ENCODE measurements at places on chromosomes 4 and X.

DNA sequence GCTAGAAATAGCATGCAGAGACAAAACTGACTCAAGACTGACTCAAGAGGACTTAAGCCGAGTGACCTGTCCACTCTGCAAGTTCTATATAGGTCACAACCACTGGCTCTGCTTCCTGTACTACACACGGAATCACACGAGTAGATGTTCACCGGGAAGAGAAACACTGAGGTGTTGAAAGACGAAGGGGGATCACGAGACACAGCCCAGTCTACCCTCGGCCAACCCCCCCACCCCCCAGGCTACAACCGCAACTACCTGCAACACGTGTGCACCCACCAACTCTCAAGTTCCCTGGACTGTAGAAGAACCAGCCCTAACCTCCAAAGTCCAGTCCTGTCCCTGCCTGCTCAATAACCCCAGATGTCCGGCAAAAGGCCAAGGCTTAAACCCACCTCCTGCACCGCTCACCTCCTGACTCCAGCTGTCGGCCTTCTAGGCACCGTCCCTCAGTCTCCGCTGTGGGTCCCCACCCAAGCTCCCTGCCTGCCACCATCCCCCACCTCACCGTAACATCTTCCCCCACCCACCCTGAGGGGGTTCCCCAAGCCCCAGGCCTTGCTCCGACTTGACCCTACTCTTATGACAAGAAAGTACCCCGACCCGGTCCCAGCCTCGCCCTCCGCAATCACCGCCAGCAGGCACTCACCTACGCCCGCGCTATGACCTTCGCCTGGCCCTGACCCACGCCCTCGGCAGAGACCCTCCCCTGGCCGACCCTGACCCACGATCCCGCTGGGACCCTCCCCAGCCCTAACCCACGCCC lies 739 bp downstream of the GAK start:
- DNase-seq = no peak

GRCh38 chr4:1345903-1346780 lies 866 bp upstream of the UVSSA start:
- DNase-seq = no peak

GRCh38 chrX:37378404-37378803 lies 29.2 kb downstream of the PRRG1 start:
- no peak for DNase-seq

DNA sequence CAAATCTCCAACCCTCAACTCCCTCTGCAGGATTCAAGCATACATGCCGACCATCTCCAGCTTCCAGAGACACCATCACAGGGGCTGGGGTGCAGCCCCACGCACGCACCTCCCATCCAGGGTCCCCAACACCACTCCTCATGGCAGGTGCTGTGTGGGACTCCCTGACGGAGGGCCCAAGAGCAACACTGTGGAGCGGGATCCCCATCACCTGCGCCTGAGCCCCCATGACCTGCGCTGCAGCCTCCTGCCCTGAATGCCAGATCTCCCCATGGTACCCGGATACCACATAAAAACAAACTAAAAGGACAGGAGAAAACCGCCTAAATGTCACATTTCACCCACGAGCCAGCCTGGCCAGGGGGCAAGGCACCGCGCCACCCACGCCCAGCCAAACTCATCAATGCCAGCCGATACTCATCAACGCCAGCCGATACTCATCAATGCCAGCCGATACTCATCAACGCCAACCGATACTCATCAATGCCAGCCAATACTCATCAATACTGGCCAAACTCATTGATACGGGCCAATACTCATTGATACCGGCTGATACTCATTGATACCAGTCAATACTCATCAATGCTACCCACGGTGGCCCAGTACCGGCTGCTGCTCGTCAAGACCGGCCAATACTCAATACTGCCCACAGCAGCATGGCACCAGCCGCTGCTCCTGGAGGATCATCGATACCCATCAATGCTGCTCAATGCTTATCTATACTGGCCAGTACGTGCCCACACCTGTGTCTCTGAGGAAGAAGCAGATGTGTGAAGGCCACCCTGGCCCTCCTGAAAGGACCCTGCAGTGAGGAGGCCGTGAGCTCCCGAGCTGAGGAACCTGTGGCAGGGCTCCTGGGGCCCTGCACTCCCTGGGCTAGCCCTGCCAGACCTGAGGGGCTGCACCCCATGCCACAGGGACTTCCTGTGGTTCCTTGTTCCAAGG lies 6.2 kb downstream of the CTBP1 start:
- no peak for DNase-seq

- DNase-seq = no peak
These were observed 997.2 kb upstream of the SLIT2 start for GRCh38 chr4:19254486-19254885.

- DNase-seq = no peak
These were observed 502.3 kb upstream of the DIAPH2 start for GRCh38 chrX:96182366-96182765.

GRCh38 chrX:134711135-134711921 lies 53.1 kb upstream of the PLAC1 start:
- DNase-seq = no peak

GRCh38 chr4:169079942-169080827 lies 70.1 kb upstream of the CBR4 start:
- DNase-seq = no peak

DNA sequence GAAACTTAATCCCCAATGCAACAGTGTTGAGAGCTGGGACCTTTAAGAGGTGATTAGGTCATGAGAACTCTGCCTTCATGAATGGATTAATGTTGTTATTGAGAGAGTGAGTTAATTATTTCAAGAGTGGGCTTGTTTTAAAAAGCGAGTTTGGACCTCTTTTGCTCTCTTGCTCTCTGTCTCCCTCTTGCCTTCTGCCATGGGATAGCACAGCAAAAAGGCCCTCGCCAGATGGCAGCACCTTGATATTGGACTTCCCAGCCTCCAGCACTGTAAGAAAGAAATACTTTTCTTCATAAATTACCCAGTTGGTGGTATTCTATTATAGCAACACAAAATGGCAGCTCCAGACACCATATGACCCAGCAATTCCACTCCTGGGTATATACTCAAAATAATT lies 7.0 kb upstream of the ATP6AP2 start:
- DNase-seq = no peak

DNA sequence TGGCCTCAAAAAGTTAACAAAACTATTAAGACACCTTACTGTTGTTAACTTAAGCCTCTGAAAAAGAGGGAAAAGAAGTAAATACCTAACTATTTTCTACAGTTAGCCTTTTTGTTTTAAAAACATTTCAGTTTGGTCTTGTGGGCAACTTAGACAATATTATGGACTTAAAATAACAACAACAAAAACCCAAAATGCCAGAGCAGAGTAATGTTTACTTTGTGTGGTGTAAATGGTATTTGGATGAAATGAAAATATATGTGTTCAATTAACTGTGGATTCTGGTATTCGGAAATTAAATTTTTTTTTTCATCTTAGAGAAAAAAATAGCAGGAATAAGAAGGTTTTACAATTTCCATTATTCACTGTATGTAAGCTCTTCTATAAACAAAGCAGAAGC lies 79.6 kb upstream of the NPNT start:
- no peak for DNase-seq

GRCh38 chrX:53241558-53241957 lies 16.6 kb upstream of the KDM5C start:
- DNase-seq = no peak

GRCh38 chr4:142778900-142779299 lies 67.2 kb downstream of the INPP4B start:
- no peak for DNase-seq

DNA sequence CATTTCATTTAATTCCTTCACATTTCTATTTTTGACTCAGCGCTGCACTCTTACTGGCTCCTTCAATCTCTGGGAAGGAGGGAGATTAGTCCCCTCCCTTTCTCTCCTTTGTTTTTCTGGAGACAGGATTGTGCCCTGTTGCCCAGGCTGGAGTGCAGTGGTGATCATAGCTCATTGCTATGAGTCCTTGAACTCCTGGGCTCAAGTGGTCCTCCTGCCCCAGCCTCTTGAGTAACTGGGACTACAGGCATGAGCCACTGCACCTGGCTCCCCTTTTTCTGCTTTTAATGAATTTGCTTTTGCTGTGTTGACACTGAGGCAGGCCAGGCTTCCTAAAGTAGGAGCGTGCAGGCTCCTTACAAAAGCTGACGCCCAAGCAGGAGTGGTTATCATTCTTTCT lies 10.5 kb downstream of the TBC1D14 start:
- DNase-seq = no peak

GRCh38 chr4:94926936-94927335 lies 169.2 kb downstream of the BMPR1B start:
- no peak for DNase-seq

GRCh38 chr4:185719500-185719858 lies 92.5 kb downstream of the SORBS2 start:
- DNase-seq = no peak

GRCh38 chr4:122759639-122760310 lies 27.3 kb downstream of the BBS12 start:
- DNase-seq = no peak

- DNase-seq = no peak
These were observed 150.3 kb downstream of the GPAT3 start for GRCh38 chr4:83686166-83686565.

GRCh38 chr4:112552668-112553067 lies 36.7 kb upstream of the NEUROG2 start:
- no peak for DNase-seq

All from SHP77 treated with DMSO at 0.1 percent for 48 hours (cell line).